Left ventricle myocardium superior (tissue), 1 donor: ENCODE measurements at places on chromosomes 2 and 18. TPM values are rescaled to one million over a fixed set of nuclear protein-coding genes. Genes with fewer than 3 reads are reported as not detected.

GRCh38 chr18:27719680-27720079 lies 457.2 kb downstream of the CDH2 start:
- no peak for DNase-seq

LAMA3 gene
- total RNA-seq: 3.4 TPM

CAMKMT gene
- total RNA-seq: 3.3 TPM

DNA sequence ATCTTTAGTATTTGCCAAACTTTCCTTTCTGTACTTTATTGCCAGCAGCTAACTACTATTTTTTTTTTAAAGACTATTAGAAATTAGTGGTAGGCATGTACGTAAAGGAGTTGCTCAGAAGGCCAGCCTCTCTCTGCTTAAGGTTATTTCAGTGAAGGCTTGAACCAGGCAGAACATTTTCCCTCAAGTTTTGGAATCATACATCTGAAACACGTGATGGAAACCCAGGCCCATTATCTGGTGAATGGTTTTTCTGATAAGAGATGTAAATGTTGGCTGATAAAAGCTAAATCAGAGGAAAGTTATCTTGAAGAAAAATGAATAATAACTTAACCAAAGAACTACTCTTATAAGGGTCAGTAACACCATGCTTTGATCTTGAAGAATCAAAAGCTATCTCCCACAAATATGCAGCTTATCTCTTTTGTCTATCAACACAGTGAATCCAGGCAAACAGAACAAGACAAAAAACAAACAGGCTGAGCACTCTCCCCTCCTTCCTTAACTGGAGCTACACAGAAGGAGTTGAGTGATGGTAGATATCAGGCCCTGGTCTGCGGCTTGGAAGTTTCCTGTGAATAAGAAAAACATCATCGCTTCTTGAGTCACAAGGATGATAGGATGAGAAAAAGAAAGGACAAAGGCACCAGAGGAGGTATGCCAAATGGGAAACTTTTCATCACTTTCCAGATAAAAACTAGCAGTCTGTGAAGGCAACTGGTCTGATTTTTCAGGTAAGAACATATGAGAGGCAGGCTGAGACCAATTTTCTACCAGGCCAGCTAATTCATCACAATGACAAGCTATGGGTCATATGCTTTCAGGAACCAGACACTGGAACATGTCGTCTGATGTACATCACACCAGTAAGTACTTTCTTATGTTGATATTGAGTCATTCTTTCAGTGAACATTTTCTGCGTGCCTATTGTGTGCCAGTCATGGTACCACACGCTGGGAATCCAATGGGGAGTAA lies 88.4 kb upstream of the STK17B start:
- no peak for DNase-seq

MPPE1 gene
- 34.4 TPM for total RNA-seq

- DNase-seq: no peak
These were observed 102.8 kb upstream of the TTN start for GRCh38 chr2:178910005-178910404.

GRCh38 chr2:195343540-195343939 lies 313.5 kb upstream of the SLC39A10 start:
- no peak for DNase-seq

DNA sequence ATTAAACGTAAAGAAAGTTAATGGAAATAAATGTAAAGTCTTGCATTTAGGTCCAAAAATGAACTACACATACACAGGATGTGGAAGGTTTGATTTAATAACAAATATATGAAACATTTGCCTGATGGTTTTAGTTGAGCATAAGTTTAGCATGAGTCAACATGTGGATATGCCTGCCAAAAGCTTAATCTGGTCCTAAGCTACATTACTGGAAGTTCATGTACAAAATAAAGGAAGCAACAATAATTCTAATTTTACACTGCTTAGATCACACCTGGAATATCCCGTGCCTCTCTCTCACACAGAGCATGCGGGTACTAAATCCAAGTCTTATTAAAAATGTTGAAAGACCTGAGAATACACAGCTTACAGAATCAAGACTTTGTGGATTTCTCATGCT lies 276.5 kb upstream of the NRP2 start:
- DNase-seq: no peak

GRCh38 chr2:220717283-220717682 lies 854.8 kb downstream of the EPHA4 start:
- no peak for DNase-seq
